ENCODE measurements at places on chromosomes 5 and 9.
A peak's percentile ranks its signal among the peaks of the same experiment; 100 is the strongest.

- DNase-seq: no peak
Measured at GRCh38 chr9:93128715-93129224, 5.3 kb downstream of the NINJ1 start.

DNA sequence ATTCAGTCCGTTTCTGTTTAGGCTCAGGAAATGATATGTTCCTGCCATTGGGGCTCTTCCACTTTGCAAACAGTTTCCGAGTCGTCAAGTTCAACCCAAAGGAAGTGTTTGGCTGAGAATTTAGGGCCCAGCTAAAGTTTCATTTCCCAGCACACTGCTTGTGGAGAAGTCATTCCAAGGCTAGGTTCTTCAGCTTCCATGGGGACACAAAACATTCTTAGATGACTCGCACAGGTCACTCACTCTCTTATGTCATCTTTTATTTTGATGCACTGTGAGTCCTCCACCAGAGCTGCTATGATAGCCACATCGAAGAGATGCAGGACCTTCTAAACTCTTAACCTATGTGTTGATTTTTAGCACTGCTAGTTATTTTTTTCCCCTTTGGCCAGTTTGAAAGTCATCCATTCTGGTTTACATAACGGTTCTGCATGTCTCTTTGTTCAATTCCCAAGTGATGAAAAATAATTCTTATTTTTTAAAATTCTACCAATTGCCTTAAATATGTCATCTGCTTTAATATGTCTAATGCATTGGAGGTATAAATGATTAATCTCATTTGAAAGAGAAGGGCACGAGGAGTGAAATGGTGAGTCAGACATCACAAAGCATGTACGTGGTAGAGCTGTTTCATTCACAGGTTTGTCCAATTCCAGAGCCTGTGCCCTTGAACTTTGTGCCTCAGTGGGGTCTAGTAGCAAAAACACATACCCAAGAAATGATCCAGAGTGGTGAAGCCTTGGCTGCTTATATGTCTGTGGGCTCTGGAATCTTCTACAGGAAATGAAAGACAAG is 84.3 kb downstream of the ZNF462 start:
- no peak for DNase-seq

DNA sequence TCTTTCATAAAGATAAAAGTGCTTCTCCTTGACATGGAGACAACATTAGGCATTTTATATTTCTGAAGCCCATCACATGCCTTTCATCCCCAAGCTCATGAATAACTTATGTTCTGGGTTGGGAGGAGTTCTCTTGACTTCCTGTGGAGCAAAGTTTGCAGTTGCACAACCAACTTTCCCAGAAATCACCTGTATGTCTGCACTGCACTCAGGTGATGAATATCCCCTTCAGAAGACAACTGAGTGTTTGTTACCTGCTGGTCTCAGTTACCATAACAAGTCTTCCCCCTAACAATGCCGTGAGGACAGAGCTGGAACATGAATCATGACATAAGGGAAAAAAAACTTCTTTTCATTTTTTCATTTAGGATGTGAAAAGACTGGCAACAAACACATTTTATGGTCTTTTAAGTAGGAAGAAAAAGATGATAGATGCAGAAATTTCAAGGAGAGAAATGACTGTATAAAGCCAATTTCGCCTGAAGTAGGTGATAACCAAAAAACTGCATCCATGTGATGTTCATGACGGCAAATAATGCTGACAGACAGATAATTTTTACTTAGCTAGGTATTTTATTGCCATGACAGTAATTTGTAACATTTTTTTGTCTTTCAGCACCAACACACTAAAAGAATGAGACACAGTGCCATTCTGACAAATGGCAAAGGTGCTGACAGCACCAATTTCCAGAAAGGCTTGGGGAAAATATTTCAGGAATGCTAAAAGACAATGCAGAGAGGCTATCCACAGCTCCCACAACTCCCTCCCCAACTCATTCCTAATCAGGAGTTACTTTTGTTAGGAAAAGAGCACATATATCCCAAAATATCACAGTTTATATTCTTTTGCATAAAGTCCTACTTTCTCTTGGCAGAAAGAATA is 656.3 kb downstream of the PRELID2 start:
- no peak for DNase-seq

- no peak for DNase-seq
Measured at GRCh38 chr9:107827304-107827703, 337.7 kb upstream of the KLF4 start.

DNA sequence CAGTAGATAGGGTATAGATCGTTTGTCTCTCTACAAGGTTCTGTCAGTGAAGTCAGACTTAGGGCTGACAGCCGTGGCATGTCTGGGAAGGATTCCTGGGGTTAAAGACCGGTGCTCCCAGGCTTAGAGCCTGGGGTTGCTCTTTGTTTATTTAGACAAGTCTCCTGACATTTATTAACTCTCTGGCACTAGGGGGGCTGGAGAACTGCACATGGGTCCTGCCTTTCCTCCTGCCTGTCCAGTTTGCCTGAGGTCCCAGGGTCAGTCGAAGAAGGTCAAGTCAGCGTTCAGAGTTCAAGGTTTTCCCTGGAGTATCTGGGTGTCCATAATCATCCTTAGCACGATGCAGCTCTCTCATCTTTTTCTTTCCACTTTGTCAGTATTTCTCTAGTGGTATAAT is 5.6 kb downstream of the EGFLAM start:
- no peak for DNase-seq

DNA sequence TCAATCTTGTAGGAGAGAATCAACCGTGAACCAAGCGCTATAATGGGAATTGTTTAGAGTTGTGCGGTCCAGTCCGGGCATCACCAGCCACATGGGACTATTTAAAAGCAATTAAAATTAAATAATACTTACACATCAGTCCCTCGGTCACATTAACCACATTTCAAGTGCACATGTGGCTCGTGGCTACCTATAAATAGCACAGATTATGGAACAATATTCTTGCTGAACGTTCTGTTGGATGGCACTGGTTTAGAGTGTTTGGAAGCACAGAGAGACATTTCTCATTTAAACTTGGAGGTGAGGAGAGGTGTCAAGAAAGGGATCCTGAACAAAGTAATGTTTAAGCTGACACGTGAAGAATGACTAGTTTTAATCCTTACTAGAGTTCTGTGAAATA is 12.5 kb upstream of the PIP5K1B start:
- no peak for DNase-seq

- no peak for DNase-seq
Measured at GRCh38 chr5:174312641-174313040, 267.1 kb downstream of the NSG2 start.

DNA sequence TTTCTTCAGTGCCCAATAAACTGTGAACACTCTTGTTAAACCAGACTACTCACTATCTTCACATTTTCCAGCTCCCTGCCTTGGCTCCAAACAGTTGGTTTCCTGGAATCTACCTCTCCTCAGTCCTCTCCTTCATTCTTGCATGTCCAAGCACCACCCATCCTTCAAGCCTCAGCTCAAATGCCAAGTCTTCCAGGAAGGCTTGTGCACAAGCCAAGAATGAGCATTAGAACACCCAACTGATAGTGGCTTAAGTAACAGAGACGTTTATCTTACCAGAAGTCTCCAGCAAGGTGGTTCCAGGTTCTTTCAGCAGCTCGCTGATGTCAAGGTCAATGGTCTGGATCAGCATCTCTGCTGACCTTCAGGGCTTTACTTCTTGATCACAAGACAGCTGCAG is 60.1 kb downstream of the PTPDC1 start:
- no peak for DNase-seq

GRCh38 chr9:121376214-121376830 is 6.3 kb upstream of the STOM start:
- no peak for DNase-seq

GRCh38 chr5:50975840-50976239 is 309.4 kb downstream of the PARP8 start:
- DNase-seq: no peak

GRCh38 chr5:68330574-68330973 is 115.0 kb downstream of the PIK3R1 start:
- no peak for DNase-seq

DNA sequence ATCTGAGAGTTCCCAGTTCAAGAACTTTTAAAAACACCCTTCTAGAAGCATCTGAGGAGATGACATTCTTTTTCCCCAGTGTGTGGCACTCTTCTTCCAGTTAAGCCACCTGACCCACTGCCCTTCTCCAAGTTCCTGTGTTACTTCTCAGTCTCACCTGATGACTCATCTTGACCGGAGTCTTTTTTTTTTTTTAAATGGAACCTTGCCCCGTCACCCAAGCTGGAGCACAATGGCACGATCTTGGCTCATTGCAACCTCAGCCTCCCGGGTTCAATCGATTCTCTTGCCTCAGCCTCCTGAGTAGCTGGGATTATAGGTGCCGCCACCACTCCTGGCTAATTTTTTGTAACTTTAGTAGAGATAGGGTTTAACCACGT is 224.1 kb upstream of the DAB2 start:
- DNase-seq: peak; percentile 88

GRCh38 chr5:169161022-169161680 is 139.8 kb downstream of the SLIT3 start:
- no peak for DNase-seq

- DNase-seq: peak; percentile 26
Measured at GRCh38 chr5:74212336-74212735, 428.2 kb downstream of the ENC1 start.

DNA sequence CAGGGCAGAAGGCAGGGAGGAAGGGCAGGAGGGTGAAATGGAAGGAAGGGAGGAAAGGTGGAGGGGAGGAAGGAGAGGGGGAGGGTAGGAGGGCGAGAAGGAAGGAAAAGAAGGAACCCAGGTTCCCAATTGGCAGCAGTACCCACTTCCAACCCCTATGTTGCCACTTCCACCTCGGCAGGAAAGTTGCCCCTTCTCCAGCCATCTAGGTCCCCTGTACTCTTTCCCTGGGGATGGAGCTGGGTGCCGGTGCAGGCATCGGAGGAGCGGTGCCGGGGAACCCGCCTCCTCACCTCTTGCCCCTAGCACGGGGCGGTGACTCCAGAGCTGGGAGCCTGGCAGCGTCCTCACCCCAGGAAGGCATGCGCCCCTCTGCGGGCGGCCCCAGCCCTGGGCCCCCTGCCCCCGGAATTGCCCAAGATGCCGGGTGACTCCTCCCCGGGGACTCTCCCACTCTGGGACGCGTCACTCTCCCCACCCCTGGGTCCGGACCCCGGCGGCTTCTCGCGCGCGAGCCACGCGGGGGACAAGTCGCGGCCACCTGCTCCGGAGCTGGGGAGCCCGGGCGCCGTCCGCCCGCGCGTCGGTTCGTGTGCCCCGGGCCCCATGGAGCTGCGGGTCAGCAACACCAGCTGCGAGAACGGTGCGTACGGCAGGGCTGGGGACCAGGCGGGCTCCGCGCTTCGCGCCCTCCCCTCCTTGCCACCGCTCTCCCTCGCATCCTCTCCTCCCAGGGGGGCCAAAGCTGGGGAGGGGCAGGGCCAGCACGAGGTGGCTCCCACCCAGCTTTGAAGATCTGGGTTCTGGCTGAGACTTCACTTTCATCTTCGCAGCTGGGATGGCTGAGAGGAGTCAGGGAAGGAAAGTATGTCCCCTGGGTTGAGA is at the start of gene NIPAL4:
Gene NIPAL4 (plus strand): TSS at position 499 of the 885 bp plus-strand sequence. CDS start 108 bp downstream, at position 607.
- DNase-seq: no peak

DNA sequence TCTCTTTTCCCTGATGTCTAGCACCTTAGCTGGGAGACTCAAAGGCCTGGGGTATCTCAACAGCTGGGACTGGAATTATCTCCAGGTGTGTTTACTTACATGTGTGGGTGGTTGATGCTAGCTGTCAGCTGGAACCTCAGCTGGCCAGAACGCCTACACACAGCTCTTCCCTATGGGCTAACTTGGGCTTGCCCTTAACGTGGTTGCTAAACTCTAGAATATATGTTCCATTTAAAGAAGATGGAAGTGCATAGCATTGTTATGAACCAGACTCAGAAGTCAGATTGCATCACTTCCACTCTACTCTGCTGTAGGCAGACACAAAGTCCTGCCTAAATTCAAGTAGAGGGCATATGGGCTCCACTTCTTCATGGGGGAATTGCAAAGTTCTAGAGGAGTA is 29.3 kb downstream of the SGCD start:
- no peak for DNase-seq

Measured in HCT116 (cell line).